DMS79 (cell line): ENCODE measurements at places on chromosomes 2 and 18.
A peak's percentile ranks its signal among the peaks of the same experiment; 100 is the strongest.

GRCh38 chr18:76456823-76457222, 38.2 kb downstream of the ZNF516 start:
- no peak for DNase-seq

DNA sequence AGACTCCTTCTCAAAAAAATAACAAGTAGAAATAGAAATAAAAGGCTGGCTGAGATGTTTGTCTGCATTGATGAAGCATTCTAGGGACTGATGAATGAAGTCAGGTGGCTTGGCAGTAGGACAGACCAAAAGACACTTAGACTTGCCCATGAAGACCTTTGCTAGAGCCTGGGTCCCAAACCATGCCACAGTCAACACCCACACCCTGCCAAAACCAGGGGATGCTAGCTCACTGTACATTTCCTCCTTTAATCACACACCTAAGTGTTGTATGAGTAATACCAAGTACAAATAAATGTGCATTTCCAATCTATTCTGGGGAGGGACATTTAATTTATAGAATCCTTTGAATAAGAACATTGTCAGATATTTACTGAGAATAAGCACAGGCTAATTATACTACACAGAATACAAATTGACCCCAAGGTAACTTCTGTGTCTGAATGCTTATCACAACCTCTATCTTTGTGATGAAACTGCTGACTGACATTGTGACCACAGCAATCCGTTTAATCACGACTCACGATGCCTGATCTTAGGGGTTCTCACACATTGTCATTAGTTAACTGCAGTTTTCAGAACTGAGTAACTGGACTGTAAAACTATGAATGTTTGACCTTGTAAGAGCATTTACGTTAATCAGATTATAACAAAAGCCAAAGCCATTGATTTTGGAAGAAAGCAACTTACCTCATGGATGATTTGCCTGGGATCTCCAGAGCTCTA, 10.5 kb upstream of the NOL10 start:
- DNase-seq: no peak

GRCh38 chr2:27073782-27074181, 2.3 kb upstream of the OST4 start:
- DNase-seq: no peak

DNA sequence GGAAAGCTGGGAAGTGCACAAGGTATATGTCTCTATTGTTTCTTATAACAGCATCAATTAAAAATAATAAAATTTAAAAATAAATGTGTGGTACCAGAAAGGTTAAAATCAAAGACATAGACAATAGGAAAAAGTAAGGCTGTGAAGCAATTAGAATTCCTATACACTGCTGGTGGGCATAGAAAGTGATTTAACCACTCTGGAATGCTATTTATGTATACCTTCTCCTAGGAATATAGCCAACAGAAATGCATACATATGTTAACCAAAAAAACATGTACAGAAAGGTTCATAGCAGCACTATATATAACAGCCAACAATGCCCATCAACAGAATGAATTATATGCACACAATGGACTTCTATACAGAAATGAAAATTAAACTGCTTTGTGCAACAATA, 43.0 kb downstream of the WDSUB1 start:
- no peak for DNase-seq

- DNase-seq: peak; percentile 68
These were observed 117.4 kb upstream of the NABP1 start for GRCh38 chr2:191560411-191560980.

DNA sequence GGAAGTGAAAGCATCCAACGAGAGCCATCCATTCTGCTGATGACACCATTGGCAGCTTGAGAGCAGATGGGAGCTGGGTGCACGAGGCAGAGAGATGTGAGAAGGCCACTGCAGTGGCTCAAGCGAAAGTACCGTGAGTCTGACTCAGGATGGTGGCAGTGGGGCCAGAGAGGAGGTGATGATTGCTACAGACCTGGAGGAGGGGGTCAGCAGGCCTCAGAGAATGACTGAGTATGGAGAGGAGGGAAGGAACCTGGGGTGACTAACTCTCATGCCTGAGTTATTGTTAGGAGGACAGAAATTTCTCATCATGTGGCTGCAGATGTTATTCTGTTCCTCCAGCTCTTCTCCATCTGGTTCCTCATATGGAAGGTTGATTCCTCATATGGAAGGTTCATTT, 8.8 kb upstream of the ZBTB7C start:
- no peak for DNase-seq

GRCh38 chr18:61616111-61616610, 276.6 kb downstream of the RNF152 start:
- no peak for DNase-seq

DNA sequence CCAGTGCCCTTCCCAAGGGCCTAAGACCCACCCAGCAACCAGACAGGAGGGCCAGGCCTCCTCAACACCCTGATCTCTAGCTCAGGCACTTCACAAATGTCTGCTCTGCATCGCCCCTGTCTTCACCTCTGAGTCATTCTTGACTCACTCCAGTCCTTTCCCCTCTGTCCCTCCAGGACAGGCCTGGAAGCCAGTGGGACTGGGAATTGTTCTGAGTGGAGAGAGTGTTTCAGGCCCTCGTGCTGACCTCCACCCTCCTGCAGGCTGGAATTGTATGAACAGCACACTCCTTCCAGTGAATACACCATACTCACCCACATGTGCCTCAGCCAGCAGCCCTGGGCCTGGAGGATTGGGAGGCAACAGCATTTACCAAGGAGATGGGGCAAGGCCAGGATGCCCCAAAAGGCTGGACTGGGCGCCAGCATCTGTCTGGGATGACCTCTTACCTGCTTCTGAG, 304.2 kb downstream of the CYP26B1 start:
- no peak for DNase-seq

DNA sequence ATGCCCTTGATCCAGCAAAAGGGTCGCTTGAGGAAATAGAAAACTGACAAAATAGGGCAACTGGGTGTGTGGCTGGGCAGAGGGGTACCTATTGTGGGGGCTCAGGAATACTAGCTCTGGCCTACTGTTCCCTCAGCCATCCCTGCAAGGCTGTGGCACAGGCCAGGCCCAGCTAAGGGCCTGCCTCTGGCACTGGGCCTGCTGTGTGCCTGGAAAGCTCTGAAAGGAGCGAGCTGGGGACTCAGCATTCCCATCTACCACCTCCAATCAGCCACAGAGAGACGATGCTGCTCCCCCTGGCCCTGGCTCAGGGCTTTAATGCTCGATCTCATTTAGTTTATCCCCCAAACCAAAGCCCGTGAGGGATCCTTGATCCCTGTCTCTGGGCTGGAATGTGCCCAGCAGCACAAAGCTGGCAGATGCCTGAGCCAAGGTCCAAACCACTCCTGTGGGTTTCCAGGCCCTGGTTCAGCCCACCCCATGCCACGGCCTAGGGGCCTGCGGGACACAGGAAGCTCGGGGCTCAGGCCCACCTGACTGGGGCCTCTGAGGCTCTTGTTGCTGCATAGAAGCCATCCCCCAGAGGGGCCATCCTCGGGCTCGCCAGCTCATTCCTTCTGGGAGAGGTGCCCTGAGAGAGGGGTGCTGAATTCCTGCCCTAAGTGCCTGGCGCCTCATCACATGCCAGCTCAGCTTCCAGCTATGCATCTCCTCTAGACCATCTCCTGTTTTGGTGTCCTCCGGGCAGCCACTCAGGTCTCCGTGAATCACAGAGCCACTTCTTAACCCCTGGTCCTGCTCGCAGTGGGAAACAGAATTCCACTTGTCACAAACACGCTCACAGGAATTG, 43.0 kb upstream of the KCNF1 start:
- no peak for DNase-seq

GRCh38 chr2:1606421-1607235, 137.7 kb downstream of the PXDN start:
- no peak for DNase-seq

- no peak for DNase-seq
These were observed 970.5 kb upstream of the SLC39A10 start for GRCh38 chr2:194686569-194686968.

DNA sequence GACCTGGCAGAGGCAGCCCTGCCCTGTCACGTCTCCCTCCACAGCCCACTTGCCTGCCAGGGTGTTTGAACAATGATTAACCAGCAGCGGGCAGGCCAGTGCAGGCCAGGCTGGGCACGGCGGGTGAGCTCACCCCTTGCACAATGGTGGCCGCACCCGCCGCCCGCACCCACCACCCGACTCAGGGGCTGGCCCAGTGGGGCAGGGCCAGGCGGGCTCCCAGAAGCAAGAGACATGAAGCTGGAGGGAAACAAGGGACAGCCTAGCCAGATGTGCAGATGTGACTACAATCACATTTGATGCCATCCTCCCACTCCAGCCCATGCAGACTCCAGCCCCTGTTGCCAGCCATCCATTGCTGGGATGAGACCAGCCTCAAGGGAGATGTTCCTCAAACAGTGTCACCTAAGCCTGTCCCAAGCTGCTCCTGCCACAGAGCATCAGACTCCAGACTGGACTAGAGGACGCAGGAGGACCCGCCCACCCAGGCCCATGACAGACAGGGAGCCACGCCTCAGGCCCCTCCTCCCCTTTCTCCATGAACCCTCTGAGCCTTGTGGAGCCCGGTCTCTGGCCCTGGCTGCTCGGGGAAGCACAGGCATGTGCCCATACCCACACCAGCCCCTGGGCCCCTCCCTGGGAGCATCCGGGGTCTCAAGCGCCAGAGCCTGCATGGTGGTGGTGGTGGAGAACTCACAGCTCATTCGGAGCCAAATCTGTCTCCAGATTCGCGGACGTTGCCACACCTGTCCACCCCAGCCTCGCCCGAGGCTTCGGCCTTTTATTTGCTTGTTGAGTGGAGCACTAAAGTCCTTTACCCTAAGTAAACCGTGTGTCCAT, 45.0 kb downstream of the SDC1 start:
- DNase-seq: no peak

DNA sequence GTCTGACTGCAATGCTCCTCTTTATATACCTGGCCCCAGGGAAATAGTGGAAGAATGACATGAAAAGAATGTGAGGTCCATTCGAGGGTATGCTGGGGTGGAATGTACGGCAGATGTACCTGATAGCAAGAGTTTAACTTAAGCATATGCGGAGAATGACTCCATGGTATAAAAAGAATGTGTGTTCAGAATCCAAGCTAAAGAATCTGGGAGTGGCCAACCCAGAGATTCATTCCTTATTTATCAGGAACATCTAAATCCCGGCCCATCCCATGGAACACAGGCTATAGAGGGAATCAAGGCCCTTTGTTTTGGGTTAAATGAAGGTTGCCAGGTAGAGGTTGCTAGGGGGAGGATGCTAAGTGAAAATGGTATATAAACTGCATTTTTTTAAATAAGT, 150.0 kb downstream of the ZNF385B start:
- DNase-seq: no peak

DNA sequence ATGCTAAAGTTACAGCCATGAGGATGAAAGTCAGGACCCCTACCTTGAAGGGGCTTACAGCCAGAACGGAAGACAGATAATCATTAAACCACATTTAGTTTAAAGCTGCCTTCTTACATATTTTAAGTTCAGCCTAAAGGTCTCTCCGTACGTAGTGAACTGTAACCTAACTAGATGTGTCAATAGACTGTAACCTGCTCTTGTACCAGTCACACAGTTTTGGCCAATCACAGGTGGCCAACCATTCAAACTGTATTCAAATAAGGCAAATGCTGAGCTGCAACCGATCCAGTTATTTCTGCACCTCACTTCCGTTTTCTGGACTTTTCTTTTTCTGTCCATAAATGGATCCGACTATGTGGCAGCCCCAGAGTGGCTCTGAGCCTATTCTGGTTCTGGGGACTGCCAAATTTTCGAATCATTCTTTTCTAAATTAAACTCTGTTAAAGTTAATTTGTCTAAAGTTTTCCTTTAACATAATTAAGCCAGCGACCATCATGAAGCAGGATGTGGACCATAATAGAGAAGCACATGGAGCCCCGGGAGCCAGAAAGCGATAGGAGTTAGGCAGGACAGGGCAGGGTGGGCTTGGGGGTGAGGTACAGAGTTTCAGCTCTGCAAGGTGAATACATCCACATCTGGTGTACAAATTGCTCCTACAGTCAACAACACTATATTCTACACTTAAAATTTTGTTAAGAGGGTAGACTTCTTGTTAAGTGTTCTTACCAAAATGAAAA, 48.4 kb upstream of the YPEL5 start:
- DNase-seq: no peak

GRCh38 chr2:26245231-26245732, 543 bp downstream of the HADHB start:
- no peak for DNase-seq

- no peak for DNase-seq
These were observed 53.4 kb downstream of the KLF7 start for GRCh38 chr2:207112383-207112782.

DNA sequence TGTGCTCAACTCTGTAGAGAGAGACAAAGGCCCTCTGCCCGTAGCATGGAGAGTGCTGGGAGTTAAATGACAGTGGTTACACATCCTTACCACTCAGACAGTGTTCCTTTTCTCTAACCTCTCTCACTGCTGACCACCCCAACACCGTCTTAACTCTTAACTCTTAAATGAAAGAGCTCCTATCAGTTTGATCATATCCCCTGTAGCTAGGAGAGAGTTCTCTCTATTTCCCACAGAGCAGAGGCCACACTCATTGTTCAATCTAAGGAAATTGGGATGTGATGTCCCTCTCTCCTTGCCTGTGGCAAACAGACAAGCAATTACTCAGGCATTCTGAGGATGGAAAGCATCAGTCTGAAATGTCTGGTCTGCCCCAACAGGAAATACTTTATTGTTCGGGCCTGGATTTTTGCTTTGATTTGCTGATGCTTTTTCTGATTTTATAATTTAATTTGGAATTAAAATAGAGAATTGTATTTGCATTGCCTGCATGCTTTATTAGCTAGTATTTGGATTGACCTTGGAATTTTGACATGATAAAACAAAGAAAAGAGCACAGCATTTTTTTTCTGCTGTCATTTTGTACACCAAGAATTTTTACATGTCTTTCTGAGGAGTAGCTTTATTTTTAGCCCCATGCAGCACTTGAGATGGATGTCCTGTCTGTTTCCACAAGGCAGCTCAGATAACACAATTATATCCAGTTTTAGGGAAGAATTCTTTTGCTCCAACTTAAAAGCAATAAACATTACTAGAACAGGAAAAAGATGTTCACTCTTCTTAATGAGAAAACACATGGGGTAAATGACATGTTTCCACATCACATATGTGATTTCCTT, 27.7 kb upstream of the IER3IP1 start:
- DNase-seq: no peak

GRCh38 chr2:8796878-8797550, 40.4 kb downstream of the KIDINS220 start:
- no peak for DNase-seq

- no peak for DNase-seq
These were observed 19.1 kb upstream of the RAB11FIP5 start for GRCh38 chr2:73131807-73132206.

GRCh38 chr2:214465363-214466146, 54.7 kb downstream of the VWC2L start:
- no peak for DNase-seq

DNA sequence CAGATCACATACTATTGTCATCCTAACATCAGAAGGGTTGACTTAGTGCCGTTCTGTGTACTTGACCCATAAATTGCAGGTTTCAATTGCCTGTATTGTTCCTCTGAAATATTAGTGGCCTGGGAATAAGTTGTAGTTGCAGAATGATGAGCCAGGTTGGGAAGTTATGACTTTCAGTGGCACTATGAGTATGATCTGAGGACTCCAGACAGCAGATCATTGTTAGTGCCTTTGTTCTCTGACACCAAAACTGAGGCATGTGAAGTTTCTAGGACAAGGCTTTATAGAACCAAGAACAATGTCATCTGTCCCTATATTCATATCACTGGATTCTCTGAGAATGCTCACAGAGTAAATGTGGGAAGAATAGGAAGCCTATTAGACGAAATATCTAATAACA, 403.7 kb downstream of the STK39 start:
- DNase-seq: no peak

- DNase-seq: no peak
These were observed 2.5 kb upstream of the ASIC4 start for GRCh38 chr2:219511547-219512325.
